ENCODE measurements at places on chromosomes 16 and 17.

DNA sequence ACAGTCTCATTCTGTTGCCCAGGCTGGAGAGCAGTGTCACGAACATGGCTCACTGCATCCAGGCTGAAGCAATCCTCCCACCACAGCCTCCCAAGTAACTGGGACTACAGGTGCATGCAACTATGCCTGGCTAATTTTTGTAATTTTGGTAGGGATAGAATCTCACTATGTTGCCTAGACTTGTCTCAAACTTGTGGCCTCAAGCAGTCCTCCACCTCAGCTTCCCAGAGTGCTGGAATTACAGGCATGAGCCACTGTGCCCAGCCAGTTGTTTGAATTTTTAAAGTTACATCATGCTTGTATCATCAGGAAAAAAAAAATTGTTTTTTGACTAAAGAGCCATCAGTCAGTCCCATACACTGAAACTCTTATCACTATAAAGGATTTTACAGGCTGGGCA is 17.1 kb upstream of the VPS4A start:
- DNase-seq, result no peak

DNA sequence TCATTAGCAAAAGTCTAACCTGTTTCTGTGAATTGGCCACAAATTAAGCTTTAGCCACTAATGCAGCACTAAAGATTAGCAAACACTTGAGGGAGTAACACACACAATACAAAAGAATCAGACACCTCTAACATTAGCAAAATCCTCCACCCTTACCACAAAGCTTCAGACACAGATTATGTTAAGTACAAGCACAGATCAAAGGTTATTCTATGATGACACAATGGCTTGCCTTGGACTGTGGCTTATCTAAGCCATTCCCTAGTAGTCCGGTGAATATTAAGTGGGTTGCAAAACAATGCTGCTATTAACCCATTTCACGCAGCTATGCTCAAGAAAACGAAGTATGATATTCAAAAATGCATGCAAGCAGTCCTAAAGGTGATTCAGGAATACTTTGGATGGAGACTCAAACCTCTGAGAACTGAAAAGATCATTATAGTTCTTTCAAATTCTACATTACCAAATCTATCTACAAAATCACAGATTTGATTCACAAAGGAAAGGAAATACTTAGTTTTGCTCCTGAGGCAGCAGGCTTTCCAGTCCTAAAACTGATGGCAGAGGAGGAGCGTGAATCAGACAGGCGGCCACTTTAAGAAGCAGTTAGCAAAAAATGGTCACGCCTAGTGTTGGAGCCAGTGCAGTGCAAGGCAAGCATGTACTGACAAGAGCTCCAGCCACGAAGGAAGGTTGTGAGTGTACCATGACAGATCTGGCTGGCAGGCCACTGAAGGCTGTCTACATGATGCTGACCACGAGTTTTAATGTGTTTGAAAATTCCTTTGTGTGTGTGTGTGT is 67.2 kb downstream of the PARN start:
- DNase-seq, result peak; percentile 68

GRCh38 chr16:68740628-68741346 is 3.7 kb downstream of the CDH1 start:
- no peak for DNase-seq

- DNase-seq, result peak; percentile 95
Observed at GRCh38 chr17:45371414-45372324, 54.8 kb upstream of the MAP3K14 start.

DNA sequence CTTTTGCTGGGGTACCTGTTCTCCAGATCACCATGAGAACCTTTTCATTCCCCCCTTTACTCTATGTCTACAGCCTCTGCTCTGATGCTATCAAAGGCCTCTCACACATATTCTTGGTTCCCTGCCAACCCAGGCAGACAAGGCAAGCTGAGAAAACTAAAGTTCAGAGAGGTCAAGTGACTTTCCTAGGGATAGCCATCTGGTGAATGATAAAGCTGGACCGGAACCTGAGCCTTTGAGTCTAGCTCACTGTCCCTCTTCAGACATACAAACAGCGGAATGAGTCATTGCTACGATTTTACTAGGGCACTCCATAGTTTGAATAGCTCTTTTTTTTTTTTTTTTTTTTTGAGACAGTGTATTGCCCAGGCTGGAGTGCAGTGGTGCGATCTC is 73.3 kb downstream of the XYLT1 start:
- DNase-seq, result peak; percentile 87
